Motor neuron (in vitro differentiated cells): ENCODE measurements at places on chromosomes 7 and 10.
A peak's percentile ranks its signal among the peaks of the same experiment; 100 is the strongest.

DNA sequence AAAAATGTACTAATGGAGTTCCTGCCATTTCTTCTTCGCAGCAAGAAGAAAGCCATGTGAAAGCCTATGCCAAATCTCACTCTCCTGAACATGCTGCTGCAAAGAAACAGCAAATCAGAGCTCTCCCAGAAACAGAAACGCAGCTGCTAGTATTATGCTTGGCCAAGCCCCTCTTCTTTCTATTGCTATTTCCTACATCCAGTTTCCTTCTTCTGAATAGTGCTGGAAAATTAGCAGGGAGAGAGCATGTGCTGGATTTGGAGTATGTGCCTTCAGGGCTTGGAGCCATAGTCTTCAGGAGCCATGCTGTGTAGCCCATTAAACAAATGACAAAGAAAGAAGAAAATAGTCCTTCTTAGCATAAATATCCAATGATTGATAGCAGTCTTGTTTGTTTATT is 852.0 kb upstream of the PHF14 start:
- ATAC-seq: no peak

DNA sequence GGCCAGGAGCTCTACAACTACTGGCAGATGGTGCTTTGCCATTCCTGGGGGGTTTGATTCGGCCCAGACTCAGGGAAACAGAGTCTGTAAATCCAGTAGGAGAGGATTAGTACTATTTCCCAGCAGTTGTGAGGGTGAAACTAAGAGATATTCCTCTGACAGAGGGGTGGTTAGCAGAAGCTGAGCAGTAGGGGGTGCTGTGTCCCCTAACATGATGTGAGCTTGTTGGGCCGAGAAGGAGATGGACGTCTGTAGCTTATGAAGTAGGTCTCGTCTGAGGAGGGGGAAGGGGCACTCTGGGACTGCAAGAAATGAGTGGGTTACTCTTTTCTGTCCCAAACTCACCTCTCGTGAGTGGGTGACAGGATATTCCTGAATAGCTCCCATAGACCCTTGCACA is 179.2 kb upstream of the MBL2 start:
- ATAC-seq: no peak

DNA sequence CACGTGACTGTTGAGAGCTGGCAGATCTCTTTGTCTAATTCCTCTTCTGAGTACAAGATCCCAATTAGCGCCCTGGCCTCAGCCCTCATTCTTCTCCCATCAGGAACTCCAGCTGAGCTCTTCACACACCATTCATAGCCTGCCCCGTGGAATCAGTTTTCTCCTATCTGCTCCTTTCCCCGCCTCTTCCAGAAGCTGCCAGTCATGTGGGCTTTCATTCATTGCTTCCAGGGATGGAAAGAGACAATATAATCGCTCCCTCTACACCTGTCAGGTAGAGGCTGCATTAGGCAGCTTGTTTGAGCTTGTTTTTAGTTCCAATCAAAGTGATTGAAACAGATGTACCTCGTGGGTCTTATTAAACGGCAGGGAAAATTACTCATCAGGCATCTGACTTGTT is 515.8 kb downstream of the TYW1 start:
- ATAC-seq: no peak

- ATAC-seq: no peak
These were observed 72.7 kb upstream of the MRLN start for GRCh38 chr10:59825932-59826331.

DNA sequence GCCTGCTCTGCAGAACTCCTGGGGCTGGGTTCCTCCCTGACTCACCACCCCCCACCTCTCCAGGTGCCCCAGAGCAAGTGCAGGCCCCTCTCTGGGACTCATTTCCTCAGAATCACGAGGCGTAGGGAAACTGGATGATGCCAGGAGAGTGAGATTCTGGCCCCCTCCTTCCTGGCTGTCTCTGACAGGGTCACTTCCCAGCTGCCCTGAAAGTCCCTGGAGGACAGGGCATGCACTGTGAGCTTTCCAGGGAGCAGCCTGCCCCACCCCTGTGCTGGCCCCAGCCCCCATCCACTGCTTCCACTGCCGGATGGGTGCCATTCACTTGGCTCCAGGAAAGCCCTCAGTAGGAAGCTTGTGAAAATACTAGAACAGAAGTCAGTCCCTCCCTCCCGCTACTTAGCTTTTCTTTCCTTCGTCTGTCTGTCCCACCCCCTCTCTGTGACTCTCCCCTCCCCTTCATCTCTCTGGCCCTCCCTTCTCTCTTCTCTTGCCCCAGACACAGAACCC is 10.4 kb downstream of the TACR2 start:
- ATAC-seq: peak; percentile 81

GRCh38 chr7:128233471-128233870 is 7.6 kb upstream of the LEP start:
- ATAC-seq: no peak

- ATAC-seq: no peak
These were observed 4.7 kb upstream of the EFCAB10 start for GRCh38 chr7:105585850-105586500.

GRCh38 chr10:472241-472910 is 217.1 kb downstream of the DIP2C start:
- no peak for ATAC-seq
